HCT116 (cell line): ENCODE measurements at places on chromosomes 13 and 19. TPM values are rescaled to one million over a fixed set of nuclear protein-coding genes. Genes with fewer than 3 reads are reported as not detected.
A peak's percentile ranks its signal among the peaks of the same experiment; 100 is the strongest.

- no peaks in the 10 kb centered on the region for H3K4me1 ChIP-seq
- no peaks in the 10 kb centered on the region for H3K36me3 ChIP-seq
- DNase-seq: no peak
- no peak overlapping the region for H3K27ac ChIP-seq
- no peak overlapping the region for H3K4me3 ChIP-seq
Observed at GRCh38 chr13:47372751-47373150, 475.9 kb upstream of the HTR2A start.

The GFY gene
- total RNA-seq: 2.6 TPM

The TSHZ3 gene
- total RNA-seq: 0.05 TPM

- no peak overlapping the region for H3K27ac ChIP-seq
- no peaks in the 10 kb centered on the region for H3K27me3 ChIP-seq
- no peaks in the 10 kb centered on the region for H3K36me3 ChIP-seq
- H3K4me3 ChIP-seq: no peak overlapping the region
Observed at GRCh38 chr13:73631411-73631810, 502.8 kb downstream of the KLF12 start.

- no peaks in the 10 kb centered on the region for H3K36me3 ChIP-seq
- DNase-seq: peak; percentile 36
- no peak overlapping the region for H3K27ac ChIP-seq
- no peaks in the 10 kb centered on the region for H3K27me3 ChIP-seq
- H3K4me1 ChIP-seq: no peaks in the 10 kb centered on the region
- no peak overlapping the region for H3K4me3 ChIP-seq
Observed at GRCh38 chr13:108176685-108177274, 38.6 kb downstream of the LIG4 start.
